Left ventricle myocardium inferior (tissue), 1 donor: ENCODE measurements at places on chromosomes 11 and 22.

- DNase-seq = no peak
These were observed 51.6 kb downstream of the CLMP start for GRCh38 chr11:123143476-123143875.

GRCh38 chr11:19436932-19437331, 196.2 kb upstream of the E2F8 start:
- no peak for DNase-seq

DNA sequence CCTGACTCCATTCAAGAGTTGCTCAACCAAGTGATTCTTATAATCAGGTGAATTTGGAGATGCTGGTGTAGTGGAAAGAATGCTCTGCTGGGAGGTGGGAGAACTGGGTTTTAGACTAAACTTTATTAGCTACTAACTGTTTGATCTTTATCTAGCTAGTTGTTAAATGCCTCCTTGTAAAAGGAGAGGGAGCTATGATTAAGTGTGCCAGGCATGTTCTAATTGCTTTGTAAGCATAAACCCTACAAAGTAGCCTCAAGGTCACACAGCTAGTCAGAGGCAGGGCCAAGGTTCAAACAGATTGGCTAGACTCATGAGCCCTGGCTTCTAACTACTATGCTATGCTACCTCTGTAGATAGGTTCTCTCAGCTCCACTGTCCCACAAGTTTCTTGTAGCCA, 105.5 kb downstream of the NXPE2 start:
- no peak for DNase-seq

DNA sequence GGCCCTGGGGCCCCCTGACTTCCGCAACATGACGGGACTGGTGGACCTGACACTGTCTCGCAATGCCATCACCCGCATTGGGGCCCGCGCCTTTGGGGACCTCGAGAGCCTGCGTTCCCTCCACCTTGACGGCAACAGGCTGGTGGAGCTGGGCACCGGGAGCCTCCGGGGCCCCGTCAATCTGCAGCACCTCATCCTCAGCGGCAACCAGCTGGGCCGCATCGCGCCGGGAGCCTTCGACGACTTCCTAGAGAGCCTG, 992 bp downstream of the LRFN4 start:
- no peak for DNase-seq

DNA sequence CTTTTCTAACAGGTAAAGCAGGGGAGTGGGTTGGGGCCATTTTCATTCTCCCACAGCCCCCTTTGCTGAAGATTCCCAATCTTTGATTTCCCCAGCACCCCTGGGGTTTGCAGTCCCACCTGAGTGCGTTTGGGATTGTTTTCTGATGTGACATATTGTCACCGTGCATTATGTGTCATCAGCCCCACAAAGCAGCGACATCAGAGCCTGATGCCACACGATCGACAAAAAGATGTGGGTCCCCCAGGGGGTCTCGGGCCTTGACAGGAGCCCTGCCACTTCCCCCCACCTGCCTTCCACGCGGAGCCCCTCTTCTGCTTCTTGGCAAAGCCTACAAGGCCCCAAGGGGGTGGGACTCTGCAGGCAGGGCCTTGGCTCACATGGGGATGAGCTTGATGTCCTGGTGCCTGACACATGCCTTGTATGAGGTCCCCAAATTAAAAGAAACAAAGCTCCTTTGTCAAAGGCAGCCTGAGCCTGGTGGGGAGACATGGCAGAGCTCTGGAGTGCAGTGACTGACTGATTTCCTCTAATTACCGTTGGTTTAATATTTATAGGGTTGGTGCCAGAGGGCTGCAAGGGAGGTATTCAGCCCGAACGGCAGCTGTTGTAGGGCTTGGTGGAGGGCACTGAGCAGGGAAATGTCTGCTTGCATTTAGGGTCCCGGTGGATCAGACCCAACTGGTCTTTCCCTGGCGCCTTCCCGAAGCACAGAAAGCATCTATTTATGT, 149.2 kb downstream of the MIAT start:
- DNase-seq = no peak

DNA sequence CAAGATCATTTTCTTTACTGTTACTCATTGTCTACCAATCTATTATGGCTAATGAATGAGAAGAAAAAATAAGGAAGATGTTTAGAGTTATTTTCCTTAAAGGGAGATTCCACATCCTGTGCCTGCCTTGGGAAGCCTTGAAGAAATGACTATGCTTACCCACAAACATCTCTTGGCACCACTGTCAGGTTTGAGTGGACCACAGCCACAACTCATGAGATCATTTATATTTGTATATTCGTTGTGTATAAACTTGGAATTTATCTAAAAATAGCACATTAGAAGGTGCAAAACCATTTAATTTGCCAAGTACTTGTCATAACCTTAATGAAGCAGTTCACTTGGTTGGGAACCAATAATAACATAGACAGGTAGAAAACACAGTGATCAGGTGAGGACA, 740.8 kb downstream of the DLG2 start:
- no peak for DNase-seq

GRCh38 chr11:100930185-100930778, 199.3 kb downstream of the PGR start:
- DNase-seq = no peak

DNA sequence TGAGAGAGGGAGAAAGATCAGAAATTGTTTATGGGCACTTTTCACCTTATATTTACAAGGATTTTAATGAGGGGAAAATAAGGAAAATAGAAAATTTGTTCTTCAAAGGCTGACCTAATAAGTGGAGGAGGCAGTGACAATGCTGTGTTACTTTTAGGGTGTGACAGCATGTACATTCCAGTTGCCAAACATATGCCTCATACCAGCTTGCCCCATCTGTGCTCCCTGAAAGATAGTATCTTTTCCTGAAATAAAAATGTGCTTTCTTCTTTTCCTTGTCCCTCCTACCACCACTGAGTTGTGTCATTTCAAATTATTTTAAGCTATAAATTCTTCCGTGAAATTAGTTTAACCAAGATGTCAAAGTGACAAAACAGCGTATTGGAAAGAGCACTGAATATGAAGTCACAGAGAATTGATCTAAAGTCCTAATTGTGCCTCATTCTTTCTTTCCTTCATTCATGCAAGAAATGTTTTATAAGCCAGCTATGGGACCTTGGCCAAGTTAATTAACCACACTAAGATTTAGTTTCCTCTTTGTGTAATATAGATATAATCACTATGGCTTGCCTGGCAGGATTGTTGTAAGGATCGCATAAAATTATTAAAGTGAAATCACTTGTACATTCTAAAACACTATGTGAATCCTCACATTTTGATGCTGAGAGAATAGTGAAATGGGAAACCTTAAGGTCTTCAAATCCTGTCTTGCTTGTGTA, 1307.5 kb upstream of the TENM4 start:
- no peak for DNase-seq

DNA sequence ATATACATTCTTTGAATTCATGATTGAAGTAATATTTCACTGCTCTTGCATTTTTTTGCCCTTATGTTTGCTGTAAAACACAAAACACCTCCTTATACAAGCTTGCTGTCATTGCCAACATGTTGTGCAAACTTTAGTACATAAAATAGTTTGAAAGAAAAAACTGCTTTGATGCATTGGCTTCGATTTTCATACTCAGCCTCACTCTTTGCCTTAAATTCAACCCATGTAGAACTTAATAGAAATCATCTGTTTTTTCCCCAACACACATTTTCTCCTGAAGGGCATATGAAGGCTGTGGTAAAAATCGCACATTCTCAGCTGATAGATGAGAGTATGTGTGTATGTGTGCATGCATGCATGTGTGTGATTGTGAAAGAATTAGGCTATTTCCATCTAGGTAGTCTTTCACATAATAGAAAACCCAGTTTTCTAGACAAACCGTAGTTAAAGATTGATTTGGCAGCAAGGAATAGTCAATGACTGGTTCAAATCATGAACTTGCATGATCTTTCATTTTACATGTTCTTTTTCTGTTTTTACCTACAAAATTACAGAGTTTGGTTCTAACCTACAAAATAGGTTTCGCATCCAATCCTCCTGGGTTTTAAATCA, 72.8 kb upstream of the MTMR2 start:
- DNase-seq = no peak

GRCh38 chr11:119501777-119502405, 78.9 kb upstream of the THY1 start:
- DNase-seq = no peak
